Caudate nucleus (tissue), 63 donors: ENCODE measurements at places on chromosomes 2 and 18.

DNA sequence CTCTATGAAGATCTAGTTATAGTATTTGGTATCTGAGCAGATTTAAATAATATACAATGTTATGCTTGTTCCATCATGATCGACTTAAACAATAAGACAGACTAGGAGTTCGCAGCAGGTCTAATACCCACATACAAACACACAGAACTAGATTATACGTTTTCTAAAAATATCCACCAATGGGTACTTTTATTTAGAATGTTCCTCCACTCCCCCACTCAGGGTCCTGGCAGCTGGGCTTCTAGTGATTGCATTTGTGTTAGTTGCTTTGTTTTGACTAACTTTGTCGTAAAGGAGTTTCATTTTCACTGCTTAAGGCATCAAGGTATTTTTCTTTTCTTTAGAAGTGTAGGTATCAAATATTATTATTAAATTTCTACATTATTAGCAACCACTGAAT, 91.4 kb downstream of the RPRM start:
- DNase-seq, result no peak

- no peak for DNase-seq
Measured at GRCh38 chr2:77602771-77603170, 80.6 kb upstream of the LRRTM4 start.

DNA sequence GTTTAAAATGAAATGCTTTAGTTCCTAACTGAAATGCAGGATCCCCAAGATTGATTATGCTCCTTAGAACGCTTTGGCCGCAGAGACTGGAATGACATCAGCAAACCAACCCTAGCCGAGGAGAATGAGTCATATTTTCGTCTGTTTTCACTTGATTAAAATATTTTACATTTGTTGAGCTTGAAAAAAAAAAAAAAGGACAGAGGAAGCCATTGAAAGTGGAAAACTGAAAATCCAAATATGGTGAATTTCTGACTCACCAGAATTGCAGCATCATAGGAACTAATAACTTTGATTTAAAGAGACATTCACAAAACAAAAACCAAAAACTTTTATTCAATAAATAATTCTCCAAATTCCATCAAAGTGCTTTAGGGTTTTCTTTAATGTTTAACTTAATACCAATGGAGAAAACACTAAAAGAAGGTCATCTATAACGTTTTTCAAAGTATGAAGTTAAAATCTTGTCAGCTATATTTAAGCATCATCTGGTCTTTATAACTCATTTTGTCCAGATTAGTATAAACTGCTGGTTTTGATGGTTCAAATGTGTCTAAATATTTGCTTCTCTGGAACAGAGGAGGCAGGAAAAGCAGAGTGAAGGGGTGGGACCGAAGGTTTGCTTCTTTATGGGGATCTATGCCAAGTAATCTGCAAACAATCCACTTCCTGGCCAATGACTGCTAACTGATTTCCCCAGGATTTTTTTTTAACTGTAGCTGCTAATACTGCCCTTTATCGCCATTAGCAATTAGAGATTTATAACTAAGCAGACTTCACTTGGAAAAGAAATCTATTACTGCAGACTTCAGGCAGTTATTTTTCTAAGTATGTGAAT, 30.9 kb upstream of the COL5A2 start:
- DNase-seq, result no peak

- DNase-seq, result no peak
Measured at GRCh38 chr18:80252136-80252535, 4.8 kb upstream of the PARD6G start.

GRCh38 chr2:88090446-88091283, 23.0 kb downstream of the SMYD1 start:
- peak; percentile 57 for DNase-seq

GRCh38 chr2:172726172-172726735, 9.4 kb upstream of the RAPGEF4 start:
- no peak for DNase-seq

- no peak for DNase-seq
Measured at GRCh38 chr2:19282305-19282704, 76.1 kb downstream of the OSR1 start.

DNA sequence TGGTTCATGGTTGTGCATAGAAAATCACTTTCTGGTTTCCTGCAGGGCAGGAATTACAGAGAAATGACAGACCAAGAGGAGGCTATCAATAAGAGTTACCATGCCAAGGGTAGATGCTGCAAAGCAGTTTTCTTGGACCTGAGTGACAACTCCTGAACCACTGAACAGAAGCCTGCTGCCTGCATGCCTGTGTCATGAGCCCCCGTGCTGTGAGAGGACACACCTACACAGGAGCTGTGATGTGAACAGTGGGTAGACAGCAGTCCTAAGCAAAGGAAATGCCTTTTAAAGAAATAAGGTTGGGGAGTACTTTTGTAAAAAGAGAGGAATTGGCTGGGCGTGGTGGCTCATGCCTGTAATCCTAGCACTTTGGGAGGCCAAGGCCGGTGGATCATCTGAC, 54.2 kb upstream of the CREB1 start:
- DNase-seq, result no peak

DNA sequence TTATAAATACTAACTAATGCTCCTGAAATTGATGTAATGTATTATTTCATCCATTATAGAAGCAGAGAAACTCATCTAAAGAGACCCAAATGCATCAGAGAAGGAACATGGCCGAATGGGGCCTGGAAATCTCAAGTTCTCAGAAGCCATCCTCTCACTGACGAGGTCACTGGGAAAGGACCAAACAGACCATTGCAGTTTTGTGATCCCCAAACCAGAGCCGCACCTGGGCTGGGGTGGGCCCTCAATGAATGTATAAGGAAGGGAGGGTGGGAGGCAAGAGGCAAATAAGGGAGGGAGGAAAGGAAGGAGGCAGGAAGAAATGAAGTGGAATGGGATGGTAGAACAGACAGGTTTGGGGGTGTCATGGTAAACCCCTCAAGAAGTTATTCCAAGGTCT, 245.3 kb upstream of the ID2 start:
- DNase-seq, result no peak

DNA sequence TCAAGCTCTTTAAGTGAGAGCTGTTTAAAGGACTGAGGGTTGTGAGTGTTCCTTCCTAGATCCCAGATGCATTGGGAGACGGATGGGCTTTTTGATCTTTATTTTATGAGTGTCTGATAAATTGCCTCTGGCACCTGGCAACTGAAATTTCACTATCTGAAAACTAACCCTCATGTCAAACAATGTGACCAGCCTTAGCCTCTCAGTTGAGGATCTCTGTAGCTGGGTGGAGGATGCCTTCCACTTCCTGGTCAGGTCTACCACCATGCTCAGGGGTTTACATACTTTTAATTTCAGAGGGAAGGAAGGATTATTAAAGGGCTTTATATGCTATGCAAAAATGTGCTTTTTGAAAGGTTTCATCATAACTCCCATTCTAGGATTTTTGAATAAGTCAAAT, 70.5 kb upstream of the NT5C1B start:
- no peak for DNase-seq

DNA sequence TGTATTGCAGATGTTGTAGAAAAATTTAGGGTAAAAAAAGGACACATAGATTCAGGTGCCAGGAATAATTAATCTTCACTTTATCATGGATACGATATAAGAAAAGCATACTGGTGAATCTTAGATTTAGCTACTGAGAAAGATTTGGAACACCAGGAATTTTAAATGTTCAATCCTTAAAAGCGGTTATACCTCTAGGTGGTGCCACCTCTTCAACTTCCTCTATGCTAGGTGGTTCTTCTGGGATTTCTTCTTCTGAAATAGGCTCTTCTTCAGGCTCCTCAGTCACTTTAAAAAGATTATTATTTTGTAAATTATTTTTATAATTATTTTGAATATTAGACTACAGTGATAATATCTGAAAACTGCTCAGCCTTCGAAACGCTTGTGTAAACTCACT, 133.1 kb downstream of the TTN start:
- DNase-seq, result no peak

GRCh38 chr2:126884861-126885750, 13.6 kb upstream of the TEX51 start:
- no peak for DNase-seq

DNA sequence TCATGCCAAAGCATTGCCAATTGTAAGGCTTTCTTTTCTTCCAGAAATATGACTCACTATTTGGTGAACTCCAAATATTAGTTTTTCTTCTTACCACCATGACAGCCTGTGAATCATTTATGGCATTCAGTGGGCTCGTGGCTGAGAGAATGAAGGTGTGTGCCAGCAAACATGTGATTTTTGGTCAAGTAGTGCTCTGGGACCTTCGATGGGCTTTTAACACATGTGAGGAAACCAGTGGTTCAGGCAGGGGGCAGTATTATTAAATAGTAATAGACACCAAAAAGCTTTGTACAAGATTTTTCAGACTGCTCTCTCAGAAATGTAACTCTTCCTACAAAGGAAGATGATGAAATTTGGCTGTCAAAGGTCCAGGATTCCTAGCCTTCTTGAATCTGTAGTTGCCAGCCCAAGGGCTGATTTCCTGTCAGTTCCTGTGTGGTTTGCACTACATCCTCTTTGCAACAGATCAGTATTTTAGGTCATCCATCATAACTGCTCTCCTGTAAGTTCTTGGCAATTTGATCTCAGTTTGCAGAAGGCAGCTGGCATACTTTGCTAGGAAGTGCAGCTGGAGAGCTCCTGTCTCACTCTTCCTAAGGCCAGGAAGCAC, 64.3 kb downstream of the BABAM2 start:
- DNase-seq, result no peak

DNA sequence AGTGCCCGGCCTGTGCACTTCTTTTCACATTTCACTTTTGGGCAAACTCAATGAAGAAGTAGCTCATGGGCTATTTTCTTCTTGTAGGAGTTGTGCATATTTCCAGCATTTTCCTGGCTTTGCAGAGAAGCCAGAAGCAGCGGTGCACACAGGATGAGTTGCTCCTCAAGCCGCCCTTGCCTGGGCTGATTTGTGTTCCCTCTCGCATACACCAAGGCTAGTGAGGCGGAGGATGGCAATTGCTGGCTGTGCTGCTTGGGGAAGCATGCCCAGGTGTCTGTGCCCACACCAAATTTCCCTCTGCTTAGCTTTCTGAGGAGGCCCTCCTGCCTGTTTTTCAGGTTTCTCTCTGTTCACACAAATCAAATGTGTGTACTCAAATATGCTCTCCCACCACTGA, 85.4 kb upstream of the TMEM200C start:
- no peak for DNase-seq

DNA sequence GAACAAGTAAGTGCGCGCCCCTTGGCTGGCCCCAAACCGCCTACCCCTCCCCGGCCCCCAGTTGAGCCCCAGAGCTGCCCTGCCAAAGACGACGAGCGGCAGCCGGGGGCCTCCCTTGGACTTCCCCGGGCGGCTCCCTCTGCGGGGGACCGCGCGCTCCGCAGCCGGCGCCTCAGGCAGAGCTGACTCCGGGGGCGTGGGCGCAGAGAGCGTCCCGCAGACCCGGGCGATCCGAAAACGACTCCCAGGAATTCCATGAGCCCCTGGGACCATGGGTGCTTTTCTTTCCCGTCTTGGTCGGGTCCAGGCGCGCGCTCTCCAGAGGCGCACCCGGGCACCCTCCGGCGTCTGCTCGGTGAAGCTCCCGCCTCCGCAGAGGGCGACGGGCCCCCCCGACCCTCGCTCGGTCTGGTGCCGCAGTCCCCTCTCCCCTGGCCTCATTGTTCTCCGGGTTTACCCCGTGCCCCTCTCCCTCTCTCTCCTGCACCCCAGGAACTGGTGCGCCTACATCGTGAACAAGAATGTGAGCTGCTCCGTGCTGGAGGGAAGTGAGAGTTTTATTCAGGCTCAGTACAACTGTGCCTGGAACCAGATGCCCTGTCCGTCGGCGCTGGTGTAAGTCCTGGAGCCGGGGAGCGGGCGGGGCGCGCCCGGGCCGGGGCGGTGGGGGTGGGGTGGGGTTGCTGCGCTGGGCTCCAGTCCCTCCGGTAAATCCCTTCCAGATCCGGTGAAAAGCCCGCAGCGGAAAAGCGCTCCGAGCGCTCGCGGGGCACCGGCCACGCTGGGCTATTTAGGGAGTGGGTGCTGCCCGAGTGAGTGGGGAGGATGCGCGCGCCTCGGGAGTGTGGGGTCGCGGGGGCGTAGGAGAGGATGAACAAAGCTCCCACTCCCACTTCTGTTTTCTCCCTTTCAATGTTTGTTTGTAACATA, 776 bp downstream of the EMILIN2 start:
- DNase-seq, result no peak

- no peak for DNase-seq
Measured at GRCh38 chr2:26723991-26724750, 31.6 kb downstream of the KCNK3 start.

GRCh38 chr2:1691366-1691765, 52.9 kb downstream of the PXDN start:
- DNase-seq, result no peak

DNA sequence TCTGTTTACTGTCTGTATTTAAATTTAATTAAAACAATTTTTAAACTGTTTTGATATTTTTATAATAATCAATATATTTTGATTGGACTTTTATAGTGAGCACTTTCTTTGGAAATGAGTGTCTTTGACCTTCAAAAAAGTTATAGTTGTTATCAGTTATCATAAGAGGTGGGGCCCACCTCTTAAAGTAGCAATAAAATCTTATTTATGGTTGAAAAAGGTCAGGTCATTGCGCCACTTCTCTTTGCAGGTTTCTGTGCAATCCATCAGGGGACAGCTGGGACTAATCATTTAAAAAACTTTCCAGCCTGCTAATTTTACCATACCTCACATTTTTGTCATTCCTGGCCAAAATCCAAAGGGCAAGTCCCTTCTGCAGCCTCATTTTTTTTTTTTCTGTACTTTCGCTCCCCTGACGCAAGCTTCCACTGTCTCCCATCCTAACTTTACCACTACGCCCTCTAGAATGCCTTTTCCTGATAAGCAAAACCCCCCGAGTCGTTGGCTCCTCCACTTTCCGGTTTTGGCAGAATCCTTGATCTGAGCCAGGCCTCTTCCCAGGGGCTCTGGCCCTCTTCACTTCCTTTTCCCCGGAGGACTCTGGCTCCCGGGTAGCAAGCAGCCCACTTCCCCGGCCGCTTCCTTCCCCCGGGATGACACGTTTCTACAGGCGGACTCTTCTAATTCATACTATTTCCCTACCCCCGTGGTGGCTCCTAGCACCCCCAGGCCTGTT, 1.1 kb upstream of the SEH1L start:
- DNase-seq, result peak; percentile 57

DNA sequence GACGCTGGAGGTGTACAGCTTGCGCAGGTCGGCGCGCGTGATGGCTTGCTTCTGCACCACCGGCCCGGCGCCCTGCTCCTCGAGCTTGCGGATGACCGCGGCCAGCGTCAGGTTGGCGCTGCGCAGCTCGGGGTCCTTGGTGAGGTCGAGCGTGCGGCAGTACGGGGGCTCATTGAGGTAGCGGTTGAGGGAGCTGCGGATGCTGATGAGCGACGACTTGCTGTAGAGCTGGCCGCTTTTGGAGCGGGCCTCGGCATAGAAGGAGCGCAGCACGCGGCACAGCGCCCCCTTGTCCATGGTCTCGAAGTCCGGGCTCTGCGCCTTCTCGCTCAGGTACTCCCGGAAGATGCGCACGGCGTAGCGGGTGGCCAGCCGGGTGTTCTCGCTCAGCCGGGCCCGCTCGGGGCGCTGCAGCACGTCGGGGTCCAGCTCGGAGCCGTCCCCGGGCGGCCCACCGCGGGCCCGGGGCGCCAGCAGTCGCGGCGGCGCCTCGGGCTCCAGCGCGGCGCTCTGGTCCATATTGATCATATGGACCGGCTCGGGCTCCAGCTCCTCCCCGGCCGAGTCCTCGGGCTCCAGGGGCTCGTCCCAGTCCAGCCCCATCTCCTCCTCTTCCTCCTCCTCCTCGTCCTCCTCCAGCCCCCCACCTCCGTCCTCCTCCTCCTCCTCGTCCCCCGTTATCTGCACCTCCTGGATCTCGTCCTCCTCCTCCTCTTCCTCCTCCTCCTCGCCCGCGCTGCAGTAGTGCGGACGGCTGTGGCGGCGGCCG, 523 bp downstream of the KCTD1 start:
- DNase-seq, result peak; percentile 44

- DNase-seq, result no peak
Measured at GRCh38 chr2:27887830-27888229, 2.4 kb downstream of the RBKS start.
